Right atrium auricular region (tissue), 2 donors: ENCODE measurements at places on chromosomes 3 and 15. TPM values are rescaled to one million over a fixed set of nuclear protein-coding genes. Genes with fewer than 3 reads are reported as not detected.

DNA sequence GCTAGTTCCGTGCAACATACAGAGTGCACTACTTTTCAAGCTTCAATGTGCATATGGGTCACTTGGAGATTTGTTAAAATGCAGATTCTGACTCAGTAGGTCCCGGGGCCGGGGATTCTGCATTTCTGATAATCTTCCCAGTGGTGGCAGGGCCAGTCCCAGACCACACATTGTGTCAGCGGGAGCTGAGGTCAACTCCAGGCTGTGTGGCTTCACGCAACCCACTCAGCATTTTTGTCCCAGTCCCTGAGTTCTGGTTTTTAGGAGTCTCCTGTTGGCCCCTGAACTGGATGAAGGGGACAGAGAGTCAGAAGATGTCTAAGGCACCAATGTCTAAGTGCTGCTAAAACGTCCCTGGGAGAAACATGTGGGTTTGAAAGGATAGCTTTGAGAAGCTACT, 26.1 kb upstream of the CCDC174 start:
- DNase-seq = no peak

The TM4SF18 gene
- total RNA-seq = 6.7 TPM

DNA sequence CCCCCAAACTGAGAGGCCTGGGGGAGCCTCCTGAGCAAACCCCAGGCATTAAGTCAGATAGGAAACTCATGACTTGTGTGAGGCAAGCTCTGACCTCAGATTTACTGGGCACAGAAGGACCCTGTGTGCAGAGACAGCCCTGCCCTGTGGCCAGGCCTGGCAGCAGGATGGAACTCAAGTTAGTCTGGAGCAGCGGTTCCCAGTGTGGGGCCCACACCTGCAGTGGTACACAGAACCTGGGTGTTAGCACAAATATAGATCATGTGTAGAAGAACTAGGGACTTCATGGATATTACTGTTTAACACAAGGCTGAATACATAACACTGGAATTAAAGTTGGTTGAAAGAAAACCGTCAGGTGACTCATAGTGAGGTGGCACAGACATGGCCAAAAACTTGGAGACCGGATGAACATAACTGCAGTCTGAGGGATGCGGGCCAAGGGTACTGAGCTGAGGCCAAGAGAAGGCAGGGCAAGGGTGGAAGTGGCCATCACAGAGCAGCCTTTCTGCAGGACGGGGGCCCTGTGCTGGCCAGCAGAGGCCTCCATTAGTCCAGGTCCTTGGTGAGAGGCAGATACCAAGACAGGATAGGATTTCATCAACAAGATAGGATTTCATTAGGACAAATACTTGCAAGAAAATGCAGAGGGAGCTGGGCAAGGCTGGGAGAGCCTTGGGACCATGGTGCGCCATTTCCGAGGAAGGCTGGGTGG, 40.9 kb downstream of the IRAK2 start:
- DNase-seq = no peak
- H3K27ac ChIP-seq = peak overlapping the region; percentile 41
- H3K4me1 ChIP-seq = no peaks in the 10 kb centered on the region
- H3K27me3 ChIP-seq = no peaks in the 10 kb centered on the region

GRCh38 chr3:27354161-27354560, 15.0 kb downstream of the NEK10 start:
- no peaks in the 10 kb centered on the region for H3K27me3 ChIP-seq
- H3K4me1 ChIP-seq = no peaks in the 10 kb centered on the region
- no peak overlapping the region for H3K4me3 ChIP-seq
- H3K27ac ChIP-seq = no peak overlapping the region
- no peak for DNase-seq

GRCh38 chr3:130850843-130851242, 43.0 kb upstream of the ATP2C1 start:
- no peaks in the 10 kb centered on the region for H3K36me3 ChIP-seq
- peak overlapping the region; percentile 40 for H3K4me3 ChIP-seq
- H3K27me3 ChIP-seq = no peaks in the 10 kb centered on the region

DNA sequence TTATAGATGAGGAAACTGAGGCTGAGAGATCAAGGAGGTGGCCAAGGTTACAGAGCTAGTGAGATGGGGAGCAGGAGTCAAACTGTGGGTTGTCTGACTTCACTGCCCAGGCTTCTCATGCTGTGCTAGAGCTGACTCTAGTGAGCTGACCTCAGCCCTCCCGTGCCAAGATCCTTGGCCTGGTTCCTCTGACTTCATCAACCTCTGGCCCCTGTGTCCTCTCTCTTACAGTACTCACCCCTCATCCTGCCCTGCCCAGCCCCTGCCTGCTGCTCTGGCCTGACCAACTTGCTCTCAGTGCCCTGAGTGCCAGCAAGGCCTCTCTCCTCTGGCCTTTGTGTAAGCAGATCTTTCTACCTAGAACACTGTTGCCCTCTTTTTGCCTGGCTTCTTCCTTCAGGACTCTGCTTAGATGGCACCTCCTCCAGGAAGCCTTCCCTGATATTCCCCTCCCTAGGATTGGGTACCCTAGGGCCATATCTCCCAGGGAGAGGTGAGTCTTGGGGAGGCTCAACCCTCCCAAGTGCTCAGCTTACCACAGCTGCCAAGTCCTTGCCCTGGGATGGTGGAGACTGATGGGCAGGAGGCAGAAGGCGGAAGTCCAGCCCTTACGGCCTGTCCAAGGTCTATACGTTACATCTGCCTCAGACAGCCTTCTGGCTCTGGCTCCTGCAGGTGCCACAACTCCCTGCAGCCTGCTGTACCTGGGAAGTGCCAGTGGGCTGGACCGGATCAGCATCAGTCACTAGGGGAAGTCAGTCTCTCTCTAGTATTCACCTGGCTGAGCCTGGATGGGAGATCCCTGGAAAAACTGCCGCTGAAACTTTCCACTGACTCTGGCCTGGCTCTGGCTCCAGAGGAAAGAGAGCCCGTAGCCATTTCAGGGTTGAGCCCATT, 36.3 kb upstream of the FAM107A start:
- H3K4me3 ChIP-seq = no peak overlapping the region
- peaks cover 37% of the 10 kb centered on the region for H3K4me1 ChIP-seq
- H3K36me3 ChIP-seq = no peaks in the 10 kb centered on the region

DNA sequence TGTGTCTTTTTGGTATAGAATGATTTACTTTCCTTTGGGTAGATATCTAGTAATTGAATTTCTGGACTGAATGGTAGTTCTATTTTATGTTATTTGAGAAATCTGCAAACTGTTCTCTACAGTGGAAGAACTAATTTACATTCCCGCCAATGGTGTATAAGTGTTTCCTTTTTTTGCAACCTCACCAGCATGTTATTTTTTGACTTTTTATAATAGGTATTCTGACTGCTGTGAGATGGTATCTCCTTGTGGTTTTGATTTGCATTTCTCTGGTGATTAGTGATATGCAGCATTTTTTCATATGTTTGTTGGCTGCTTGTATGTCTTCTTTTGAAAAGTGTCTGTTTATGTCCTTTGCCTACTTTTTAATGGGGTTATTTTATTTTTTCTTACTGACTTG, 607.2 kb downstream of the OTOL1 start:
- H3K4me1 ChIP-seq = no peaks in the 10 kb centered on the region
- H3K27me3 ChIP-seq = no peaks in the 10 kb centered on the region
- no peak overlapping the region for H3K27ac ChIP-seq
- no peak overlapping the region for H3K4me3 ChIP-seq
- no peak for DNase-seq
- no peaks in the 10 kb centered on the region for H3K36me3 ChIP-seq

The KLHL40 gene
- total RNA-seq = 0.63 TPM

DNA sequence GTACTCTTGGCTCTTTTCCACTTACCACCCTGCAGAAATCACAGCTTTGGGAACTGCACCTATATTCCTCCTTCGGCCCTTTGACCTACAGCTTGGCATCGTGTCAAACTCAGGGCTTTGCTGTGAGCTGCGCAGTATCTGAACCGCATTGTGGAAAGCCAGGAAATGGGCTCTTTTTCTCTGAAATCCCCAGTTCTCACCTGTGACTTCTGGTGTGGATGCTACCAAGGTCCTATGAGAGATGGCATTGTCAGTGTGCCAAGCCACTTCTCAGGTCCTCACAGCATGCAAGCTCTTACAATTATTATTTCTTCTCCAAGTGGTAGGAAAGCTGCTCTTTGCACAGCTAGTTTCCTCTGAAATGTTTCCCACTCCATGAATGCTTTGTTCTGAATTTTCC, 450.6 kb upstream of the TBL1XR1 start:
- H3K36me3 ChIP-seq = no peaks in the 10 kb centered on the region
- no peak overlapping the region for H3K27ac ChIP-seq
- no peaks in the 10 kb centered on the region for H3K27me3 ChIP-seq
- H3K4me3 ChIP-seq = no peak overlapping the region
- DNase-seq = no peak

DNA sequence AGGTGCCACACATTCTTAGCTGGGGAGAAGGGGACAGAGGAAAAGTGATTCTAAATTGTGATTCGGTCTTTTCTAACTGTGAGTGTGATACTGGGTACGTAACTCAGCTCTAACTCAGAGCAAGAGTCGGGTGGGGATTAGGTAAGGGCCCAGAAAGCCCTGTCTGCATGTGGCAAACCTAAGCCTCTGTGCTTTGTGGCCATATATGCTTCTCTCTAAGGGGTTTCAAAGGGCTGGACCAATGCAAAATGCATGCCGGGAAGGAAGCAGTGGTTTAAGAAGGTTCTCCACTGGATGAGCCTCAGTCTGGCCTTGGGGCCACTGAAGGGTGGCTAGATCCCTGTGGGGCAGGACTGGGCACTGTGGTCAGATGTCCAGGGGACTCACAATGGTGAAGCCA, 275.8 kb downstream of the PLCL2 start:
- peaks cover 21% of the 10 kb centered on the region for H3K36me3 ChIP-seq
- no peaks in the 10 kb centered on the region for H3K27me3 ChIP-seq
- H3K4me1 ChIP-seq = peaks cover 18% of the 10 kb centered on the region
- DNase-seq = no peak
- H3K27ac ChIP-seq = peak overlapping the region; percentile 52

GRCh38 chr3:112647122-112647521, 6.2 kb upstream of the CCDC80 start:
- H3K4me1 ChIP-seq = peaks cover 27% of the 10 kb centered on the region
- peak; percentile 67 for DNase-seq
- H3K4me3 ChIP-seq = no peak overlapping the region
- no peaks in the 10 kb centered on the region for H3K27me3 ChIP-seq

The EIF3J gene
- 34.5 TPM for total RNA-seq

- H3K36me3 ChIP-seq = peaks cover under 1% of the 10 kb centered on the region
- H3K27me3 ChIP-seq = no peaks in the 10 kb centered on the region
- H3K4me3 ChIP-seq = no peak overlapping the region
- no peaks in the 10 kb centered on the region for H3K4me1 ChIP-seq
- DNase-seq = no peak
- no peak overlapping the region for H3K27ac ChIP-seq
Observed at GRCh38 chr3:52724511-52724910, 18.6 kb downstream of the SPCS1 start.

GRCh38 chr3:55807210-55807609, 320.1 kb upstream of the WNT5A start:
- no peaks in the 10 kb centered on the region for H3K27me3 ChIP-seq
- no peak overlapping the region for H3K4me3 ChIP-seq
- H3K4me1 ChIP-seq = no peaks in the 10 kb centered on the region

- no peaks in the 10 kb centered on the region for H3K36me3 ChIP-seq
- H3K4me3 ChIP-seq = peak overlapping the region; percentile 25
- peak overlapping the region; percentile 99 for H3K27ac ChIP-seq
Observed at GRCh38 chr3:187750006-187750512, 4.8 kb upstream of the BCL6 start.

DNA sequence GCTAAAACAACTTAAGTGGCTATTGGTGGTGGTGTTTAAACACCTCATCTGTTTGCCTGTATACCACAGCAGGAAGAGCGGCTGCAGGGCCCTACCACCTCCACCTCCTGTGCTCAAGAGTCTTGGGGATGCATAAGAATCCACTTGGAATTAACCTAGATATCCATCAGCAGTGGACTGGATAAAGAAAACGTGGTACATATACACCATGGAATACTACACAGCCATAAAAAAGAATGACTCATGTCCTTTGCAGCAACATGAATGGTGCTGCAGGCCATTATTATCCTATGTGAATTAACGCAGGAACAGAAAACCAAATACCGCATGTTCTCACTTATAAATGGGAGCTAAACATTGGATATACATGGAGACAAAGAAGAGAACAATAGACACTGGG, 76.8 kb downstream of the SETMAR start:
- H3K27me3 ChIP-seq = no peaks in the 10 kb centered on the region
- no peaks in the 10 kb centered on the region for H3K36me3 ChIP-seq
- no peaks in the 10 kb centered on the region for H3K4me1 ChIP-seq
- no peak overlapping the region for H3K4me3 ChIP-seq
- no peak for DNase-seq
